ENCODE measurements at places on chromosomes 5 and 9.

DNA sequence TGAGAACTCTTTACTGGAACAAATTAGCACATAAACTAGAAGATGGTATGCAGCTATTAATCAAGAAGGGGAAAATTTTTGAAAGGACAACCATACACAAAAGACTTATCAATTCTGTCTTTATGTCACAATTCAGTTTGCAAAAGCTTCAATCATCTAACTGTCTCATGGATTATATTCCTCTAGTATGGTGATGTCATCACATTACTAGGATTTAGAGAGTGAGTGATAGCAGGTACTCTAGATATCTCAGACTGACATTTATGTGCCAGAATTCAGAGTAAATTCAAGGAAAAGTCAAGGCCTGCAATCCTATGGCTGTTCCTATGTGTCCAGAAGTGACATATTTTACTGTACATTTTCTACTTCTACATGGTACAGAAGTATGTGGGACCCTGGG lies 318.9 kb upstream of the GRAMD2B start:
- DNase-seq, result no peak

DNA sequence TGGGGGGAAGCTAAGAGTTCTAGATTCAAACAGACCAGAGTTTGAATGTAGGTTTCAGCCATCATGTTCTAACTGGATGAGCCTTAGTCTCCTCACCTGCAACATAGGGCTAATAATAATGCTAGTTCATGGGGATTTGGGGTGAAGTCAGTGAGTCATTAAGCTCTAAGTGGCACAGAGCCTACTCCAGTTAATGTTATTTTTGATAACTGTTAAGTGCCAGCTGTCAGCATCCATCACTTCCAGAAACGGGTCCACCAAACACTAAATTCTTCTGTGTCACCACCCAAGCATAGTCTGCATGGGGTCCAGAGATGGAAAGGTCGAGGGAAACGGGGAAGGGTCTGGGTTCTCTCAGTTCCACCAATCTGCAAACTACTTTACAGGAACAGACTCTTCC lies 1.8 kb upstream of the TSC1 start:
- no peak for DNase-seq

DNA sequence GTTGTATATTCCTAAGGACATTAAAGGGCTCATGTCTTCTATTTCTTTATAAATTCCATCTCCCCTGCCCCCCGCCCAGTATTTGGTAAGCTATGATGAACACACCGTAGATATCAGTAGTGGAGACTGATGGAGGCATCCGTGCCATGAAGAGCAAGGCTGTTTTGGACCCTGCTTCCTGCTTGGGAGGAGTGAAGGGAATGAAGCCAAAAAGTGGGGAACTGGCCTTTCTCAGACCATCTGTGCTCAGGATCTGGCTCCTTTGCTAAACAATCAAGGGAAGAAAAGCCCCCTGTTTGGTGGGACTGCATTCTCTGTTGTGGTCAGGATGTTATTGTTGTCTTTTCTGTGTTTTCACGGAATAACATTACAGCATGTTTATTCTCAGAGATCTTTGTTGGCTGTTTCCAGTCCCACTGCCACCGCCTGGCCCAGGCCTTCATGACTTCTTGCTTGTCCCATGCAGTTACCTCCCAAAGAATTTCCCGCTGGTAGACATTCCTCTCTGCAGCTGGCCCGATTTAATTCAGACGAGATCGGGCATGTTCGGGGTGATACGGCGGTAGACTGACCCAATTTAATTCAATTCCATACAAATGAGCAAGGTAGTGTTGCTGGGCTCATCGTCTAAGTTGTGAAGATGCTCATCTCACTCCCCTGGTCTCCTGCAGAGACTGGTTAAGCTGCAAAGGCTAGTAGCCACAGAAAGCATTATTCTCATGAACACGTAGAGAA lies 31.4 kb upstream of the ANKH start:
- no peak for DNase-seq

- no peak for DNase-seq
These were observed 22.7 kb downstream of the CCNH start for GRCh38 chr5:87390075-87390474.

DNA sequence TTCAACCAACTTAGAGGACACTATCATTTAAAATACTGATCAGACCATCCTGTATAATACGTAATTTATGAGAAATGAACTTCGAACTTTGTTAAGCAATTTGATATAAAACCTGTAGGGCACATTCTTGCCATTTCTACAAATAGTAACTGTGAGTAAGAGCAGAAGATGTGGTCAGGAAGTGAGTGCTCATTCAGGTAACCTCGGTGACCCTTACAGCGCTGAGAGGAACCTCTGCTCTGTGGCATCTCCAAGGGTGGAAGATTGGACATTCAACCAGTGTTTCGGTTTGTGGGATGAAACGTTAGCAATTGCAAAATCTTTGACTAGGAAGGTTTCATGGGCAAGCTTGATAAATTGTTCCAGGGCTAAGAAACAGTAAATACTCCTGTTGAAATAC lies 194.8 kb upstream of the IRX2 start:
- no peak for DNase-seq

DNA sequence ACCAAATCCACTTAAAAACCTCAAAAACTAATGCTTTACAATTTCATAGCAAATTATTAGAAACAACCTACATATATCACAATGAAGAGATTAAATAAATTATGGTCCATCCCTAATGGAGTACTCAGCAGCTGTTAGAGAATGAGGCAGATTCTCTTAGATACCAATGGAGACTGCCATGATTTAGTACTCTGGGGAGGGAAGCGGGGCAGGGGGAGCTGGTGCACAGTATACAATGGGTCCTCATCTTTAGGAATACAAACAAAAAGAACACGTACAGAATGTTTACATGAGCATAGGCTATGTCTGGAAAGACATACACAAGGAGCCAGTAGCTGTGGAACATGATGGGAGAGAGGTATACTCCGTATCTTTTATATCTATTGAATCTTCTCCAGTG lies 2.0 kb downstream of the LIFR start:
- DNase-seq, result no peak

Data from iPS DF 19.7 (cell line).